ENCODE measurements at places on chromosomes 11 and 22.

DNA sequence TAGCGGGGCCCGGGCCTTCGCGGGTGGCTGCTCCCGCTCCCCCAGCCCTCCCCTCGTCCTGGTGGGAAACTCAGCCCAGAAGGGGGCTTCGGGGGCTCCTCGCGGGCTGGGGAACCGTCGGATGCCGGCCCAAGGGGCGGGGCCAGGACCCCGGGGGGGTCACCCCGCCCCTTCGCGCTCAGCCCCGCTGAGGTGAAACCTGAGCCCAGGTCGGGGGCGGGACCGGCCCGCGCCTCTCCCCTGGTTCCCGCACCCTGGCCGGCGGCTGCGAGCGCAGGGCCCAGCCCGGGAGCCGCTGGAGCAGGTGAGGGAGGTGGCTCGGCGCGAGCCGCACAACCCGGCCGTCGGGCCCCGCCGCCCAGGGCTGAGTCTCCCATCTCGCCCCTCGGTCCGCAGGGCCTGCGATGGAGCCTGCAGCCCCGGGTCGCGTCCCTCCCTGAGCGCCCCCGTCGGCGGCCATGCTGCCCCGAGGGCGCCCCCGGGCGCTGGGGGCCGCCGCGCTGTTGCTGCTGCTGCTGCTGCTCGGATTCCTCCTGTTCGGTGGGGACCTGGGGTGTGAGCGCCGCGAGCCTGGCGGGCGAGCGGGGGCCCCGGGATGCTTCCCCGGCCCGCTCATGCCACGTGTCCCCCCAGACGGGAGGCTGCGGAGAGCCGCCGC is at the start of gene LARGE2:
Gene LARGE2 (plus strand): TSS at position 232 of the 658 bp plus-strand sequence. CDS start 227 bp downstream, at position 459.
- no peak for DNase-seq

DNA sequence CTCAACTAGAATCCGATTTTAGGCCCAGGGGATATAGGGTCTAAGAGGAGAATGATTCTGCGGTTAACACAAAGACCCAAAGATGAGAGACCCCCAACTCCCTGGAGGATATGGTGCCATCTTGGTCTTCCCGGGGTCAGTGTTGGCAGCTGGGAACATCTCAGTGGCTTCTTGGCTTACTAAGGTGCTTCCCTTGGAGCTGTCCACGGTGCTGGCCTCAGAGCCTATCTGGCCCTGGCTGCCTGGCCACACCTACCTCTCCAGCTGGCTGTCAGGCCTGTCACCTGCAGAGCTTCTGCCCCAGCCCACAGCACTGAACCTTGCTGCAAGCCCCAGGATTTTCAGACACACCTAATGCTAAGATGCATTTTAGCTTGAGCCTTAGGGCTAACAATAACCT is 70.7 kb upstream of the THY1 start:
- no peak for DNase-seq

GRCh38 chr22:30433773-30434172 is 8.2 kb downstream of the MTFP1 start:
- DNase-seq, result no peak

DNA sequence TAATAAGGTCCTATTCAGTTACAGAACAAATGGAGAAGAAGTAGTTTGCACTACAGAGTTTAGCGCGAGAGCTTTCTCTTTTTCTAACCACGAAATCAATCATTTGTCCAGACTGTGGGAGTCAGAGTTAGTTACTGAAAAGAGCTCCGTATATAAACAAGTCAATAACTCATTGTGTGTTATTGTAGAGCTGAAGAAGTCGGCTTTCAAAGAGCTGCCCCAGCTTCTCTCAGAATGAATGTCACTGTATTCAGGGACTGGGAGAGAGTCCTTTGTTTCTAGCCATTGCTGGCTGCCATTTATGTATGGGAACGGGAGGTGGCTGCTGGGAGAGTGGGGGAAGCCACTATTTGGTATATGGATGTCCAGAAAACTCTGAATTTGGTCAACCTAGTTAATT is 227.8 kb downstream of the DCDC1 start:
- DNase-seq, result no peak

- DNase-seq, result no peak
Measured at GRCh38 chr22:26573026-26573662, 16.8 kb downstream of the TPST2 start.

GRCh38 chr11:69489031-69489745 is 7.7 kb downstream of the LINC01488 start:
- DNase-seq, result no peak

DNA sequence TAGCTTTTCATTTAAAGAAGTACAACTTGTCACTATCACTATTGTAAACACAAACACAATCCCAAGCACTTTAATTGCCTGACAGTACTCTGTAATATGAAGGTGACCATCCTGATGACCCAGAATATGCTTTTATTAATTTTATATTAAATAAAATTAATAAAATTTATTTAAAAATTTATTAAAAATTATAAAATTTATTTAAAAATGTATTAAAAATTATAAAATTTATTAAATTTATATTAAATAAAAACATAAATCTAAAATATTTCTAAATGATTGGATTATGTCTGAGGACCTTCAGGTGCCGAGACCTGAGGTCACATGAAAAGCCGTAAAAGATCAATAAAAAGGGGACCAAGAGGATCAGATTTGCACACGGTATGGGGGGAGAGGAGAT is 229.8 kb upstream of the KIRREL3 start:
- DNase-seq, result no peak

GRCh38 chr22:43583501-43583900 is 171.7 kb downstream of the MPPED1 start:
- DNase-seq, result no peak

GRCh38 chr22:23183061-23183698 is 2.9 kb downstream of the BCR start:
- DNase-seq, result no peak

DNA sequence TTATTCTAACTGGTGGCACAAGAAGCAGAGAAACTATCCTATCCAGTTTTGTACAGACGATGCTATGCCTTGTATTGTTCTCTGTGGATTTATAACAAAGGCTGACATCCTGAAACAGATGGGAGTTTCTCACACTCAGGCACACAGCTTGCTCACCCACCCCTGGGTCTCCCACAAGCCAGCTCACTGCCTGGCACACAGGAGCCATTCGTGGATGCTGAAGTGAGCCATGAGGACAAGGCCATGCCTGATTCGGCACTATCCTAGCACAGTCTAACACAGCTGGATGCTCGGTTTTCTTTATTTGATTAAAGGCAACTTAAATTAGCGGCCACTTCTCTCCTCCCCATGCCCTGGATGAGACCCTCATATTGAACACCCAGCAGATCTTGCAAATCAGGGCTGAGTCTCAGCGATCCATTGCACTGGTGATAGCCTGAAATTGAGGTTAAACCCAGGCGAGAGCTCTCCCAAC is 25.7 kb upstream of the TMPRSS4 start:
- DNase-seq, result no peak

GRCh38 chr11:83115551-83115950 is 41.4 kb upstream of the PCF11 start:
- peak; percentile 5 for DNase-seq

DNA sequence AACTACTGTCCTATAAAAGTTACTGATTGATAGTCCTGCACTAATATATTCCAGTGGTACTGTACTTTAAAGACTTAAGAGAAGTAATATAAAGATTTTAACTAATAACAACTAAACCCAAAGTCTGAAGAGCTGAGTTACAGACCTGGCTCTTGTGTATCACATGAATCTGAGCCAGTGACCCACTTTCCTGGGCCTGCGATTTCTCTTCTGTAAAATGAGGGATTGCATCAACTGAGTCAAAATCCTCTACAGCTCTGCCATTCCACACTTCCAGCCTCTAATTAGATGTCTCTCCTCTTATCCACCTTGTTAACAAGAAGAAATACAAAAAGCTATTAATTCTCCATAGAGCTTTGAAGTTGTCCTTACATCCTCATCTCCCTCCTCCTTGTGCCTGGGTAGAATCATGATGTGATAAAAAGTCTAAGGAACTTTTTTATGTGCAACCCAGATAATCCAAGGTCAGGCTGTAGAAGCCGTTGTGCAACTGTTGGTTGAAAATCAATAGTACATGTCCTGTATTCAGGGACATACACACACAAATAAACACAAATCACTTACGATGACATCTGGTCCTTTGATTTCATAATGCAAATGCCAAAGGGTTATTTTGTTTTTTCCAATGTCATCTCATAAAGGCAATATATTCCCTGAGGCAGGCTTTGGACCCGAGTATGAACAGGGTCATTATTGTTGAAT is 410.3 kb downstream of the KCNA4 start:
- no peak for DNase-seq

Data from hindlimb muscle (tissue), 1 donor.